ENCODE measurements at places on chromosomes 4 and X. TPM values are rescaled to one million over a fixed set of nuclear protein-coding genes. Genes with fewer than 3 reads are reported as not detected.

- DNase-seq, result no peak
- H3K4me3 ChIP-seq, result no peak overlapping the region
- H3K27me3 ChIP-seq, result no peaks in the 10 kb centered on the region
- H3K27ac ChIP-seq, result no peak overlapping the region
- H3K4me1 ChIP-seq, result peaks cover 16% of the 10 kb centered on the region
These were observed 39.5 kb upstream of the RASL11B start for GRCh38 chr4:52822583-52822971.

DNA sequence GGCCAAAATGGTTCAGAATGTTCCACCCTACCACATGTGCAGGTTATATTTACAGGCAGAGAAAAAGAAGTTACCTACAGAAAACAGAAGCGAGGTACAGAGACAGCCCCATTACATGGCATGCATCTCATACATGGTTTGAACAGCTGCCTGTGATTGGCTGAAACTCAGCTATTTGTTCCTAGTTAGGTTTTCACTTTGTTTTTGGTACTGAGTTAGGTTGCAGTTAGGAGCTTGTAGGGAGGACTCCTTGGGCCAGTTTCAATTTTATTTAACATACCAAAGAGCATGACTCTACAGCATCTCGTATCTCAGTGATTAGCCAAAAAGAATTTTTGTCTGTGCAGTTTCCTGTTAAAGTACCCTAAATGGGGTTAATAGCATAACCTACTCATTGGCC lies 392.0 kb downstream of the MAPK10 start:
- no peak for DNase-seq
- H3K27me3 ChIP-seq, result no peaks in the 10 kb centered on the region
- H3K4me3 ChIP-seq, result no peak overlapping the region
- H3K36me3 ChIP-seq, result no peaks in the 10 kb centered on the region

SNX25 gene
- 25.7 TPM for total RNA-seq

IL2RG gene
- total RNA-seq, result 8.2 TPM

Measured in body of pancreas (tissue), 4 donors.